MCF 10A (cell line): ENCODE measurements at places on chromosomes 4 and X. TPM values are rescaled to one million over a fixed set of nuclear protein-coding genes. Genes with fewer than 3 reads are reported as not detected.

PCDH7 gene
- 3.6 and 5.6 TPM in 2 replicates for total RNA-seq

TKTL2 gene
- not detected in 2 replicates for total RNA-seq

TBC1D14 gene
- 52.6 and 55.1 TPM in 2 replicates for total RNA-seq

FAM9C gene
- not detected in 2 replicates for total RNA-seq

CXCL11 gene
- not detected in 2 replicates for total RNA-seq

SOWAHB gene
- 0.12 and 0.58 TPM in 2 replicates for total RNA-seq

ATOH1 gene
- not detected in 2 replicates for total RNA-seq

HSFX4 gene
- not detected in 2 replicates for total RNA-seq

PPP4R3C gene
- total RNA-seq = not detected in 2 replicates

NSDHL gene
- 12.8 and 13.7 TPM in 2 replicates for total RNA-seq

TMEM47 gene
- total RNA-seq = 1.6 TPM in 2 replicates

SH3RF1 gene
- 16.5 and 17.4 TPM in 2 replicates for total RNA-seq

ASB9 gene
- 0.68 TPM in 1 of 2 replicates, not detected in the other for total RNA-seq

PHKA2 gene
- 17.9 and 18.1 TPM in 2 replicates for total RNA-seq

SERTM2 gene
- total RNA-seq = not detected in 2 replicates

FHIP1A gene
- 14.8 and 19.8 TPM in 2 replicates for total RNA-seq

TLR8 gene
- total RNA-seq = not detected in 2 replicates

GPRASP3 gene
- total RNA-seq = 1.6 and 2.5 TPM in 2 replicates

CPE gene
- 8.3 and 9.1 TPM in 2 replicates for total RNA-seq

GBA3 gene
- total RNA-seq = not detected in 2 replicates

XPNPEP2 gene
- total RNA-seq = not detected in 2 replicates

DNAAF6 gene
- total RNA-seq = not detected in 2 replicates

ARL9 gene
- 0.22 and 0.28 TPM in 2 replicates for total RNA-seq

ANTXR2 gene
- total RNA-seq = 31.0 and 45.1 TPM in 2 replicates

SYAP1 gene
- total RNA-seq = 37.0 and 40.0 TPM in 2 replicates

NLGN3 gene
- 0.42 and 0.44 TPM in 2 replicates for total RNA-seq

NXF3 gene
- not detected in 2 replicates for total RNA-seq

PRDM8 gene
- total RNA-seq = 4.8 and 4.9 TPM in 2 replicates

BST1 gene
- 0.93 and 1.1 TPM in 2 replicates for total RNA-seq

RAB33A gene
- total RNA-seq = not detected in 2 replicates

OPN1LW gene
- not detected in 2 replicates for total RNA-seq

PWWP3B gene
- 0.10 and 0.26 TPM in 2 replicates for total RNA-seq

ADRA2C gene
- 0.28 and 0.32 TPM in 2 replicates for total RNA-seq

POF1B gene
- 0.37 and 1.1 TPM in 2 replicates for total RNA-seq

HUWE1 gene
- 274 TPM in 2 replicates for total RNA-seq

HTRA3 gene
- total RNA-seq = not detected in 2 replicates

CYTL1 gene
- total RNA-seq = not detected in 2 replicates

MTTP gene
- total RNA-seq = 0.27 and 0.51 TPM in 2 replicates

KIAA1210 gene
- total RNA-seq = not detected in 2 replicates

KIT gene
- total RNA-seq = not detected in 2 replicates

CT45A5 gene
- total RNA-seq = not detected in 2 replicates

VEGFC gene
- 11.1 and 14.2 TPM in 2 replicates for total RNA-seq

AFP gene
- total RNA-seq = not detected in 2 replicates

FOXR2 gene
- total RNA-seq = not detected in 2 replicates

PIN4 gene
- total RNA-seq = 7.0 and 7.6 TPM in 2 replicates

TLR3 gene
- 6.5 and 8.2 TPM in 2 replicates for total RNA-seq

RBM41 gene
- total RNA-seq = 20.2 and 24.7 TPM in 2 replicates

EGF gene
- total RNA-seq = 0.12 TPM in 1 of 2 replicates, not detected in the other

SMIM31 gene
- total RNA-seq = not detected in 2 replicates

ELOVL6 gene
- 22.7 and 23.5 TPM in 2 replicates for total RNA-seq
